Esophagus mucosa (tissue), 1 donor: ENCODE measurements at places on chromosomes 16 and 17.

GRCh38 chr16:85436207-85436606 is 176.9 kb upstream of the GSE1 start:
- no peak for ATAC-seq

- no peak for ATAC-seq
Observed at GRCh38 chr17:16191604-16192003, 23.7 kb downstream of the NCOR1 start.

DNA sequence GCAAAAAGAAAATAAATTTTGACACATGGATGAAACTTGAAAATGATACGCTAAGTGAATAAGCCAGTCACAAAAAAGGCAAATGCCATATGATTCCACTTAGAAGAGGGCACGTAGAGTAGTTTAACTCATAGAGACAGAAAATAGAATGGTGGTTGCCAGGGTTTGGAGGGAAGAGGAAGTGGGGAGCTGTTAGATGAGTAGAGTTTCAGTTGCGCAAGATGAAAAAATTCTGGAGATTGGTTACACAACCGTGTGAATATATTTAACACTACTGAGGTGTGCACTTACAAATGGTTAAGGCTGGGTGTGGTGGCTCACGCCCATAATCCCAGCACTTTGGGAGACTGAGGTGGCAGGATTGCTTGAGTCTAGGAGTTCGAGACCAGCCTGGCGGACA is 93.4 kb upstream of the TMEM132E start:
- ATAC-seq: no peak

DNA sequence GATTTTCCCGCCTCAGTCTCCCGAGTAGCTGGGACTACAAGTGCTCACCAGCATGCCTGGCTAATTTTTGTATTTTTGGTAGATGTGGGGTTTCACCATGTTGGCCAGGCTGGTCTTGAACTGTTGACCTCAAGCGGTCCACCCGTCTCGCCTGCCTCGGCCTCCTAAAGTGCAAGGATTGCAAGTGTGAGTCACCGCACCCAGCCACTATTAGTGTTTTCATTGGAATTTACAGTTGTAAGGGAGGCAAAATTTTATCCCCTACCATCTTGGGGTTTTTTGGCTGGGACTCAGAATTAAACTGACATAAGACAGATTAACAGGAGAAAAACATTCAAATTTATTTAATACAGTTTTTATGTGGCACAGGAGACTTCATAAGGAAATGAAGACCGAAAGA is 12.3 kb upstream of the MYCBPAP start:
- no peak for ATAC-seq

GRCh38 chr16:17346621-17347569 is 123.9 kb downstream of the XYLT1 start:
- ATAC-seq: no peak

DNA sequence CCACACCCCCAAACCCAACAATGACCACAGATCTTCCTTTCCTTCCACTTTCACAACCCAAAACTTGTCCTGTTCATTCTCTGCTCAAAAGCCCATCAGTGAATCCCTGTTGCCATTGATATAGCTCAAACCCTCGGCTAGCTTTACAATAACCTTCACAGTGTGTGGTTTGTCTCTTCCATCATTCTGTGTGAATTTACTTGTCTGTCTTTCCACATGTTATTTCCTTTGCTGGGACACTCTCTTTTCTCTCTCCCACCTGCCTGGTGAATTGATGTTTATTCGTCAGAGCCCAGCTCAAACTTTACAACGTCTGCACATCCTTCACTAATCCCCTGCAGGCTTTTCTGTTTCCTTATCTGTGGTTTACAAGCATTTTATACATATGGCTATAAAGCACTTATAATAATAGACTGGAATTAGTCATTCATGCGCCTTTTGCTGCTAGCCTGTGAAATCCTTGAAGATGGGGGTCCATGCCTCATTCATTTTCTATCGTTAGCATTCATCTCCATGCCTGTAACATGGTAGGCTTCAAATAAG is 114.4 kb downstream of the CDH13 start:
- ATAC-seq: no peak

DNA sequence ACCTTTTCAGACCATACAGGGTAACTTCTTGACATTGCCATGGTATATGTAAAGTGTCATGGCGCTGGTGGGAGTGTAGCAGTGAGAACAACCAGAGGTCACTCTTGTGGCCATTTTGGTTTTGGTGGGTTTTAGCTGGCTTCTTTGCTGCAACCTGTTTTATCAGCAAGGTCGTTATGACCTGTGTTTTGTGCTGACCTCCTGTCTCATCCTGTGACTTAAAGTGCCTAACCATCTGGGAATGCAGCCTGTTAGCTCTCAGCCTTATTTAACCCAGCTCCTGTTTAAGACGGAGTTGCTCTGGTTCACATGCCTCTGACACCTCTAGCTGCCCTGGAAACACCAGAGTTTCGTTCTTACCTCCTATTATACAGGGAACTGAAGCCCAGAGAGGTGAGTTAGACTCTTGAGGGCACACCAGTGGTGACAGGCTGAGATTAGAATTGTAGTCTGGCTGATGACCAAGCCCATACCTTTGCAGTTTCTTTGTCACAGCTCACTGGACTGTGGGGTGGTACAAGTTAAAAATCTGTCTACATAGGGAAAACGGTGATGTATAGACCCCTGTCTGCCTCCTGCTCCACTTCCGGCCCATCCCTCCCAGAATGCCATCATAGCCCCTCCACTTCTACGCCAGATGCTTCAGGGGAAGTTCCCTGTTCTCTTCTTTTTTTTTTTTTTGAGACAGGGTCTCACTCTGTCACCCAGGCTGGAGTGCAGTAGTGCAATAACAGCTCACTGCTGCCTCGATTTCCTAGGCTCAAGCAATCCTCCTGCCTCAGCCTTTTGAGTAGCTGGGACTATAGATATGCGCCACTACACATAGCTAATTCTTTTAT is 21.0 kb downstream of the KSR1 start:
- ATAC-seq: no peak

GRCh38 chr16:87895641-87896141 is 26.4 kb upstream of the SLC7A5 start:
- no peak for ATAC-seq

DNA sequence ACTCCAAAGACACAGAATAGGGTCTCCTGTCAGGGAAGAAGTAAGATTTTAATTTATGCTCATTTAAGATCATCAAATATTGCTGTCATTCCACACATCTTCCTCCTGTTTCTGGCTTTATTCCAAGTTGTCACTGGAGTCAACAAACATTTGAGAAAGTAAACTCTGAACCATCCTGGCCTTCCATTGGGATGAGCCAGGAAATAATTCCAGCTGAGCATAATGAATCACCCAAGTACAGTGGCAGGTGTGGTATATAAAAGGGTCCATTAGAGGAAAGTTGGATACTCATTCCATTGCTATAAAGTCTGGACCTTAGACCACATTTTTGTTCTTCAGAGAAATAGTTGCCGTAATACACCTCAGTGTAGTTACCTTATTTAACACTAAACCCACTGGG is 246.1 kb downstream of the SLC39A11 start:
- ATAC-seq: no peak

DNA sequence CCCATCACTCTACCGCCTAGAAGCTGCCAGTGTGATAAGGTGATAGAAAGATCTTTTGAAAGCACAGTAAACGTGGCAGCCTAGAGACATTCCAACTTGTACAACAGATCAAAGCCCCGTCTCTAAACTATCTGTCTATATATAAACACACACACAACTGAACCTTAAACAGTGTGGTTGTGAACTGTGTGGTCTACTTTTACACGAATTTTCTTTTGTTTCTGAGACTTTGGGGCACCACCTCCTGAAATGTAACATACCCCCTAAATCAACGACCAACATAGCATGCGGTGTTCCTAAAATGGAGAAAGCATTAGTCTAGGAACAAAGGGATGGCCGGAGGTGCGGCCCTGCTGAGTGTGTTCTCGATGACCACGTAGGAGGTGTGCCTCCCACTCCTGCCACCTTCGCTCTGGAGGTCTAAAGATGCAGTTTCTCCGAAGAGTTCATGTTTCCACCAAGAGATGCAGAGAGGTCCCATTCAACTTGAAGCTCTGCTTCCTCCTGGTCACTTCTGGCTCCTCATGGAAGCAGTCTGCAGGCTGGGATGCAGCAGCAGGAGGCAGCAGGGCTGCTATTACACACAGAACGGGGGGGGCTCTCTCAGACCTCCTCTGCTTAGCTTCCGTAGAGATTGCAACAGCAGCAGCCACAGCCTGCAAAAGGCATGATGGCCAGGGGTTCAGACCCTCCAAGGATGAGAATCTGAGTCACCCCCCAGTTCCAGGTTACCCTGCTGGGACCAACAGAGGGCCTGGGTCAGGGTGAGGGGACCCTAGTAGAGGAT is 22.6 kb upstream of the USP10 start:
- no peak for ATAC-seq

GRCh38 chr16:14146445-14146844 is 75.3 kb downstream of the MRTFB start:
- no peak for ATAC-seq

DNA sequence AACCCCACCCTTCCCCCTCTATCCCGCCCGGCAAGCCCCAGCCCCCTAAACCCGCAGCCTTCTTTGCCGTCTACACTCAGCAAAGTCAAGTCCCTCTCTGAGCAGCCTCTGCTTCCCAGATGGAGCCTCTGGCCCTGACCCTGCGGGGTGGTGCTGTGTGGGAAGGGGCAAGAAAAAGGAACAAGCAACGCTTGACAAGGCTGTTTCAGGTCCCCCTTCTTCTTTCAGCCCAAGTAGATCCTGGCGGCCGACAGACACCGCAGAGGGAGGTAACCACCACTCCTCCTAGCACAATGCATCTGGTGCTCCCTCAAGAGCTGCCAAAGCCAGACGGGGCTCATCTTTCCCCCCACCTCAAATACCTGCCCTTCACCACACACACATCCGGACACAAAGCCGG is 178.3 kb downstream of the ENGASE start:
- no peak for ATAC-seq

- no peak for ATAC-seq
Observed at GRCh38 chr17:31476525-31477416, 85.3 kb downstream of the RAB11FIP4 start.

GRCh38 chr17:79506150-79506870 is 104.5 kb downstream of the RBFOX3 start:
- no peak for ATAC-seq

GRCh38 chr17:68602289-68602688 is 1.1 kb upstream of the FAM20A start:
- ATAC-seq: peak; percentile 40

GRCh38 chr16:83958137-83958845 is 5.3 kb downstream of the OSGIN1 start:
- ATAC-seq: no peak

- no peak for ATAC-seq
Observed at GRCh38 chr17:57259817-57260216, 3.5 kb downstream of the MSI2 start.

DNA sequence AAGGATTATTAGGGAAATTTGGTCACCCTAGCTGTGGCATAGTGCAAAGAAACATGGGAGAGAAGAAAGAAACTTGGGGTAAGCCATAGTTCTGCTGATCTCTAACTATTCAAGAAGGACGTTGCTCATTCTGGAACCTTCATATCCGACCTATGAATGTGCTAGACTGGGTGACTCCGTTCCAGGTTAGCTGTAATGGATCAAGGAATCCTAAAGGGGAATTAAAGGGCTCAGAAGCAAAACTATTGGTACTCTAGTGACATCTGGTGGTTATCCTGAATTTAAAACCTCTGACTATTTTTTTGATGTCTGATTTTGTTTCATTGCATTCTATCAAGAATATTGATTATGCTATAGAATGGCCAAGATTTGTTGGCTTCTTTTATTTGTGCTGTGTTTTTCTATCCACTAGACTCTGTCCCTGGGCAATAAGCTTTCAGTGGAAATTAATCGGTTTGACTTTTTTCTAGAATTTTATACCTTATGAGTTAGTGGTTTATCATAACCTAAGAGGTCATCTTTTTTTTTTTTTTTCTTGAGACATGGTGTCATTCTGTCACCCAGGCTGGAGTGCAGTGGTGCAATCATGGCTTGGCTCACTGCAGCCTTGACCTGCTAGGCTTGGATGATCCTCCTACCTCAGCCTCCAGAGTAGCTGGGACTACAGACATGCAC is 19.5 kb downstream of the PCTP start:
- ATAC-seq: peak; percentile 73

GRCh38 chr17:82444941-82445521 is 5.5 kb downstream of the CYBC1 start:
- no peak for ATAC-seq

GRCh38 chr17:8468980-8469379 is 33.3 kb downstream of the NDEL1 start:
- no peak for ATAC-seq

GRCh38 chr17:1095090-1095852 is 84.5 kb downstream of the ABR start:
- no peak for ATAC-seq

GRCh38 chr17:8072729-8073461 is 14.6 kb downstream of the ALOX12B start:
- no peak for ATAC-seq

- peak; percentile 25 for ATAC-seq
Observed at GRCh38 chr17:16415031-16415924, at the start of gene TRPV2. Gene TRPV2 (plus strand): TSS chr17:16415571. CDS start chr17:16417669, 2,098 bp downstream.

GRCh38 chr17:58520843-58521430 is 6.5 kb upstream of the MTMR4 start:
- no peak for ATAC-seq

GRCh38 chr16:17397499-17397891 is 73.3 kb downstream of the XYLT1 start:
- no peak for ATAC-seq

- peak; percentile 7 for ATAC-seq
Observed at GRCh38 chr16:50478075-50478772, 70.0 kb upstream of the NKD1 start.

DNA sequence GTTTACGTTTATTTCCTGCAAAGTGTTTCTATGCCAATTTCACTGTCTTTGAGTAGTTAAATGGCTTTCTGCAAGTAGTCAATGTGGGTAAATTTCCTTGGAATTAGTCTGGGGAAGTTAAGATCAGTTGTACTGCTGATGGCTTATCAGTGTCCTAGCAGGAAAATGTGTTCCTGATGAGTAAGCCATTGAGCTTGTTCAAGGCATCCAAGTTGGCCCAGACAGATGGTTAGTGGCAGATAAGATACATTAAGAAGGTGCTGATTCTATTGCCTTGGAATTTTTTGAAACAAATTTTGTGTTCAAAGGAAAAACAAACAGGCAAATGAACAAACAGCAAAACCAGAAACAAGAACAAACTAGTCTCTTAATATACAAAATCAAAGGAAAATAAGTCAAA is 258.4 kb downstream of the MAP2K6 start:
- ATAC-seq: no peak

GRCh38 chr17:76039121-76039520 is 12.0 kb upstream of the EVPL start:
- no peak for ATAC-seq

GRCh38 chr17:37551788-37552187 is 57.4 kb downstream of the SYNRG start:
- peak; percentile 86 for ATAC-seq

DNA sequence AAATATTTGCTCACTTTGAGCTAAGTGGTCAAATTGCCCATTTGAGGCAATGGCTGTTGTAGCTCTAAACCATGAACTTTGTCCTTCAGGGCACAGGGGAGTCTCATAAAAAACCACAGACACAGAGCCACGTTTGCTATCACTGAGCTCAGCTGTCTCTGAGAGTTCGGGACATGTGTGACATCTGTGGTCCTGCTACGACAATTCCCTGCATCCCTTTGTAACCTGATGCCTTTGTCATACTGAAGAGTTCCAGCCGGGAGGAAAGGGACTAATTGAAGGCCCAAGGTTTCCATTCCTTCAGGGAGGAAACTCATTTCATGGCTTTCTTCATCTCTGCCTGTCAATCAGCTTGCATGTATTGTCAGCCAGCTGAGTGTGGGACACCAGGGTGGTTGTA is 599.4 kb upstream of the CDH5 start:
- ATAC-seq: no peak

GRCh38 chr17:82613283-82614094 is 34.8 kb downstream of the WDR45B start:
- ATAC-seq: peak; percentile 69
